ENCODE measurements at places on chromosomes 5 and 9. TPM values are rescaled to one million over a fixed set of nuclear protein-coding genes. Genes with fewer than 3 reads are reported as not detected.

The LHX2 gene
- total RNA-seq, result 0.19 TPM

DNA sequence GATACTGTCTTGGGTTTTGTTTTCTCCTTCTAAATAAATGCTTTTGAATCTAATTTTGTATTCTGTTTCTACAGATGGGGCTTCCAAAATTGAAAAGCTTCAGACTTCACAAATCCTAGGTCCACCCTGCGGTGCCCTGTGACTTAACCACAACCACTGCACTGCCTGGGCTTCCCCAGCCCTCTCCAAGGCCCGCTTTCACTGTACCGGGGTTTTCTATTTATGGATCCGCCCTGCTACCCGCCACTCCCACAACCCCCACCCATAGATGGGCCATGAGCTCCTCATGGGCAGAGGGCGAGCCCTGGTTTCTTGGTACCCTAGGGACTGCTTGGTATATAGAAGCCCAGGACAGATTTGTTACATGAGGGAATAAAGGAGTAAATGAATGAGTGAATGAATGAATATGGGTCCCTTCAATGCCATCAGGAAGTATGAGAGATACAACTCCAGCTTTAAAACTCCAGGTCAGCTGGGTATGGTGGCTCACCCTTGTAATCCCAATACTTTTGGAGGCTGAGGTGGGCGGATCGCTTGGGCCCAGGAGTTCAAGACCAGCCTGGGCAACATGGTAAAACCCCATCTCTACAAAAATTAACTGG, 39.8 kb upstream of the NEK6 start:
- no peak for DNase-seq

DNA sequence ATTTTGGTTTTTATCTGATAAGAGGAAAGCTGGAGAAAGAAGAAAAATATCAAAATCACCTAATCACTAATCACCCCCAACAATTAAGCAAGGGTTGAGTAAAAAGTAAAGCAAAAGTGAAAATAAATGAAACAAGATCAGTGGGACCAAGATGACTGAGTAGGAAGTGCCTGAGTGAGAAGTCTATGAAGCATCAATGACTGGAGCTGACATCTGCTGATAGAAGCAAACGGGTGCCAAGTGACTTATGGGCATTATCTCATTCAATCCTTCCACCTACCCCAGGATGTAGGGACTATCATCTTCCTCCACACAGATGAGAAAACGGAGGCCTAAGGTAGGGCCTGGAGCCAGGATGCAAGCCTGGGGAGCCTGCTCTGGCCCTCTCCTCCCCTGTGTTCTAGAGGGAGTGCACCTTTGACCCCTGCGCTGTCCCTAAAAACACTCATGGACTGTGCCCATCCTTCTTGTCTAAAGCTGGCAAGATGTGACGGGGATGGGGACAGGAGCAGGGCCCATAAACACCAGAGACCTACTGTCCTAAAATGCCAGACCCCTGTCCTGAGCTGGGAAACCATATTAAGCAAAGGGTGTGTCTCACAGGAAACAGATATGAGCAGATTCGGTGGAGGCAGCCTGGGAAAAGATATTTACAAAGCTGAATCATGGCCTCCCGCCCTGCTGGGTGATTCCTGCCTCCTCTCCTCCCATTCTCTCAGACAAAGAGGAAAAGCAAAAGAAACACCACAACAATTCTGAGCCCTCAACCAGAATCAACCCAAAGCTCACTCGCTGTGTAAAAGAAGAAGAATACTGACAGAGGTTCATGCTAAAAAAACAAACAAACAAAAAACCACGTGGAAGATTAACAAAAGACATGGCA, 116.0 kb downstream of the AUH start:
- DNase-seq, result no peak

The PTGES gene
- 3.9 TPM for total RNA-seq

- no peak for DNase-seq
Measured at GRCh38 chr5:171271798-171272197, 37.2 kb upstream of the TLX3 start.

DNA sequence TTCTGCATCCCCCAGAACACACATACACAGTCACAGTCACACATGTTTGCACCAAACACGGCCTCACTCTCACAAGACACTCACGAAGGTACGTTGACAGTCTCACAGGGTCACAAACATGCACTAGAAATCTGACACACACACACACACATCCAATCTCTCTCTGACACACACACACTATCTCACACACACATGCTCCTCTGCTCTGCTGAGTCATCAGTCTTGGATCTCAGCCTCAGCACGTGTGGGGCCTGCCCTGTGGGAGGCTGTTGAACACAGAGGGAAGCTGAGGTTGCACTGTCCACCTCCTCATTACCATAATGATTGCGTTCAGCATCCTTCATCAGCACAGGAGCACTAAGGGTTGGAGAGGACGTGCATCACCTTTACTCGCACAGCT, 188.8 kb downstream of the MTRR start:
- DNase-seq, result no peak

The TTC16 gene
- not detected for total RNA-seq

GRCh38 chr5:66864240-66864884, 268.2 kb downstream of the MAST4 start:
- peak; percentile 59 for DNase-seq

The HINT2 gene
- total RNA-seq, result 23.8 TPM

GRCh38 chr5:127814588-127814973, 111.4 kb downstream of the CCDC192 start:
- no peak for DNase-seq

DNA sequence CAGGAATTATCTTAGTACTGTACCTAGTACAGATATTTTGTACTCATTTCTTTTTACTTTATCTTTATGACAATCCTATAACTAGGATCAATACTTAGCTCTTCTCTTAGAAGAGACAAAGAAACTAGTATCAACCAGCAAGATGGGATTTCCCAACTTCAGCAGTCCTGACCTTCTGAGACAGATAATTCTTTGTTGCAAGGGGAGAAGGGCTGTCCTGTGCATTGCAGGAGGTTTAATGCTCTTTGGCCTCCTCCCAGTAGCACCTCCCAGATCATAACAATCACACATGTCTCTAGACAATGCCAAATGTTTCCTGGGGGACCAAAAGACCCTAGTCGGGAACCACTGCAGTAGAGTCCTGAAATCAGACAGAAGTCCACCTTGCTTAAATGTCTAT, 424.3 kb upstream of the DMAC1 start:
- no peak for DNase-seq

The TMEM215 gene
- total RNA-seq, result 1.2 TPM

GRCh38 chr5:154228696-154229095, 38.2 kb downstream of the GALNT10 start:
- no peak for DNase-seq

- no peak for DNase-seq
Measured at GRCh38 chr5:159241946-159242552, 21.0 kb upstream of the UBLCP1 start.

DNA sequence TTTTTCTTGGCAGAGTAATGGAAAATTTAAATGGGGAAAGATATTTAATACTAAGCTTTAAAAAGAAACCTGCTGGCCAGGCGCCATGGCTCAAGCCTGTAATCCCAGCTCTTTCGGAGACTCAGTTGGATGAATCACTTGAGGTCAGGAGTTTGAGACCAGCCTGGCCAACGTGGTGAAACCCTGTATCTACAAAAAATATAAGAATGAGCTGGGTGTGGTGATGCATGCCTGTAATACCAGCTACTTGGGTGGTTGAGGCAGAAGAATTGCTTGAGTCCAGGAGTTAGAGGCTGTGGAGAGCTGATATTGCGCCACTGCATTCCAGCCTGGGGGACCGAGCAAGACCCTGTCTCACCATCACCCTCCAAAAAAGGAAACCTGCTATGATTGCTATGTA, 32.8 kb downstream of the TUT7 start:
- no peak for DNase-seq

The NUTM2F gene
- 0.45 TPM for total RNA-seq

DNA sequence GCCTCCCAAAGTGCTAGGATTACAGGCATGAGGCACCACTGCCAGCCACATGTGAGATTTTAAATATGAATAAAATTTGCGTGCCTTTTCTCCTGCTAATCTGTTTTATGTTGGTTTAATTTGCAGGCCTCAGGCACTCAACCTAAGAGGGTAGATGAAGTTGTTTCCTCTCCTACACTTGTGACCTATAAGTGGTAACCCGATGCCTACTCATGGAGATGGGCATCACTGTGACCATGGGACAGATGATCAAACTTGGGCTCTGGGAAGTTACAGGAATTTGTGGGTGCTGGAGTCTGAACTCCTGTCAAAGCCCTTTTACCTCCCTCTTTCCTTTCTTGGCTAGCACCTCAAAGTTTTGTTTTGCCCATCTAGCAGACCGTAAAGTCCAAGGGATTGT, 1.1 kb downstream of the SLC28A3 start:
- no peak for DNase-seq

GRCh38 chr5:114565139-114565538, 203.3 kb downstream of the KCNN2 start:
- DNase-seq, result no peak

DNA sequence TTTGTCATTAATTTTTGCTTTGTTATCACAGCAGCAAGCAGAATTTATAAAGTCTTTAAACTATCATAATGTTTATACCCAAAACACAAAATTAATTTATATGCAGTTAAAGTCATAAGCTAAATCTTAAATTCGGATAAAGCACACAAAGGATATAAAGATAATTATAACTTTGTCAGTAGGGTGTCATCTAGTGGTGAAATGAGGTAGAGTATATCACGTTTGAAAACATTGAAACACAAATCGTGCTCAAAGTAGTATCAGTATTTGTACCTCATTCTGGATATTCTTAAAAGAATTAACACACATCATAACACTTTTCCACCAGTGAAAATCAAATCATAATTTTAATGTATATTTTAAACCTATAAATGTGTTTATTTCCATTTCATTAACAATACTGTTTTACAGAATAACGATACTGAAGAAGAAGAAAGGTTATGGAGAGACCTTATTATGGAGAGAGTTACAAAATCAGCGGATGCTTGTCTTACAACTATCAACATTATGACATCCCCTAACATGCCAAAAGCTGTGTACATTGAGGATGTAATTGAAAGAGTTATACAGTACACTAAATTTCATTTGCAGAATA, 129.5 kb downstream of the NIPBL start:
- peak; percentile 29 for DNase-seq

GRCh38 chr5:124678468-124678867, 68.0 kb downstream of the ZNF608 start:
- no peak for DNase-seq

- no peak for DNase-seq
Measured at GRCh38 chr5:73302797-73303147, 129.8 kb downstream of the TMEM174 start.

- DNase-seq, result peak; percentile 94
Measured at GRCh38 chr5:135488727-135489465, 36.7 kb upstream of the TIFAB start.

- no peak for DNase-seq
Measured at GRCh38 chr9:1913631-1914330, 101.4 kb upstream of the SMARCA2 start.

Data from GM23338 (cell line).